ENCODE measurements at places on chromosomes 1 and 21.

- no peak for DNase-seq
Measured at GRCh38 chr1:26733982-26734381, 38.2 kb downstream of the ARID1A start.

GRCh38 chr1:233614743-233615521 is 1.0 kb downstream of the KCNK1 start:
- DNase-seq: no peak

- DNase-seq: no peak
Measured at GRCh38 chr1:6234502-6235295, 1.1 kb downstream of the ICMT start.

DNA sequence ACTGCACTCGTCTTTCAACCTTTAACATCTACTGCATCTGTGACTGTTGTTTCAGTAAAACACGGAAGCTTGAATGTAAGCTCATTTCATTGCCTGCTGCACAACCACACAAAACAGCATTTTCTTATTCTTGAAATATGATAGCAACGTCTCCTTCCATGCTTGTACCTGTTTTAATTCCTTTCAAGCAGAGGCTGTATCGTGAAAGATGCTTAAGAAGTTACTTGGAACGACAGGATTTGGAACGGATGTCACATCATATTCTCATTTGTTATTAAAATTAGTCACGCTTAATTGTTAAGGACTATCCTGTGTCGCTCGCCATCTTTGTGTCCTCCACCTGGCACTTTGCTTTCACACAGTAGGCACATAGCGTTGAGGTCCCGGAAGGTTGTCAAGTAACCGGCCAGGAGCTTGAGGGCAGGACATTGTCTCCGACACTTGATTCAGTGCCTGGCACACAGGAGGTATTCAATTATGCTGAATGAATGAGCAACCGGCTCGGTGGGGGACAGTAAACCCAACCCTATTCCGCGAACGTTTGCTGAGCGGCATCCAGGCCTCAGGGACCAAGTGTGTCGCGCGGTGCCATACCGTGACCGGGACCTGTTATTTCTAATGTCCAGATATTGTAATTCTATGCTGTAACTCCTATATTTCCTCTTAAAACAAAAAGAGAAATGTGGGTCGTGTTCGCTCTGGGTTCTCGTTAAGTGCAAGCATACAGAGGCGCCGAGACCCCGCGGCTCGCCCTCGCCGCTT is 499 bp upstream of the SH3GLB1 start:
- DNase-seq: no peak

- no peak for DNase-seq
Measured at GRCh38 chr1:25971066-25971810, 26.6 kb downstream of the PAFAH2 start.

DNA sequence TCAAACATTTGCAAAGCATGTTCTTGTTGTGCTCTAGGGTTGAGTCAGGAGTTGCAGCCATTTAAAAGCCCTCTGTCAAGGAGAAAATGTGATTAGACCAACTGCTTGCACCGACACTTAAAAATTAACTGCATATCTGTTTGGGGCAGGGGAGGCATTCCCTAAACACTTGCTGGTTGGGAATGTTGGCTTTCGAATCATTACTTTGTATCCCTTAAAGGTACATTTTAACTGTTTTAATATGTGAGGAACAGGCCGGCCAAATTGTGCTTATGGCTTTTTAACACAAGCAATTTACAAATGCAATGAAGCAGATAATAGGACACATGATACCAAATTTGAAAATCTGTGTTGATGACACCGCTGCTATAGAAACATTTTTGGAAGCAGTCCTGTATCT is 159.1 kb downstream of the LHX8 start:
- DNase-seq: no peak
